ENCODE measurements at places on chromosomes 13 and 19. TPM values are rescaled to one million over a fixed set of nuclear protein-coding genes. Genes with fewer than 3 reads are reported as not detected.

PRRG2 gene
- 0.39 TPM for total RNA-seq

- H3K4me3 ChIP-seq = no peak overlapping the region
- no peak for DNase-seq
- no peaks in the 10 kb centered on the region for H3K27me3 ChIP-seq
- no peaks in the 10 kb centered on the region for H3K36me3 ChIP-seq
- H3K27ac ChIP-seq = peak overlapping the region; percentile 95
Measured at GRCh38 chr19:42111811-42112210, 20.4 kb downstream of the POU2F2 start.

ZNF534 gene
- not detected for total RNA-seq

DNA sequence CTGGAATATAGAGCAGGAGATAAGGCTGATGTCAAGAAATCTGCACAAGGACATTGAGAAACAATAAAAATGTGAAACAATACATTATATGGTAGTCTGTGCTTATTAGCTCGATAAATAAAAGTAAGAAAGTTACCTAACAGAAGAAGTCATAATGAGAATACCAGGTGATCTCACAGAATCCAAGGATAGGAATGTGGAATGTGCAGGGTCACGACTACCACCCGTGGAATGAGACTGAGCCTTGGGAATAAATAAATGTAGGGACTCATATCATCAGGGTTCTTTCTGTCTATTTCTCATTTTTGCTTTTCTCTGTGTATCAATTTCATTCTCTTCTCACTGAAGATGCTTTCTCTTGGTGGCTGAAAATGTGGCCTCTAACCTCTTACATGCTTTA, 26.0 kb upstream of the KBTBD7 start:
- no peak overlapping the region for H3K4me3 ChIP-seq
- H3K36me3 ChIP-seq = no peaks in the 10 kb centered on the region
- H3K27me3 ChIP-seq = no peaks in the 10 kb centered on the region
- H3K27ac ChIP-seq = no peak overlapping the region
- peaks cover 14% of the 10 kb centered on the region for H3K4me1 ChIP-seq
- DNase-seq = no peak

- peaks cover 24% of the 10 kb centered on the region for H3K27me3 ChIP-seq
- H3K27ac ChIP-seq = no peak overlapping the region
- no peaks in the 10 kb centered on the region for H3K4me1 ChIP-seq
- H3K4me3 ChIP-seq = no peak overlapping the region
Measured at GRCh38 chr19:3904233-3904632, 23.7 kb downstream of the ATCAY start.

OR4F17 gene
- not detected for total RNA-seq

GRCh38 chr19:5489551-5489950, 34.3 kb downstream of the ZNRF4 start:
- no peak overlapping the region for H3K27ac ChIP-seq
- peaks cover 7% of the 10 kb centered on the region for H3K4me1 ChIP-seq
- peaks cover 57% of the 10 kb centered on the region for H3K27me3 ChIP-seq
- H3K4me3 ChIP-seq = no peak overlapping the region

WASF3 gene
- total RNA-seq = 18.5 TPM

ADGRE3 gene
- not detected for total RNA-seq

CLEC17A gene
- total RNA-seq = not detected

ZNF497 gene
- 0.65 TPM for total RNA-seq

PODNL1 gene
- 5.7 TPM for total RNA-seq

PLVAP gene
- 0.44 TPM for total RNA-seq

GPR4 gene
- total RNA-seq = not detected

Data from chondrocyte (in vitro differentiated cells).